ENCODE measurements at places on chromosomes 5 and 9. TPM values are rescaled to one million over a fixed set of nuclear protein-coding genes. Genes with fewer than 3 reads are reported as not detected.

NR4A3 gene
- 0.23 TPM for total RNA-seq

SPATA31A3 gene
- total RNA-seq: not detected

OLFM1 gene
- 0.15 TPM for total RNA-seq

FRMD3 gene
- 0.94 TPM for total RNA-seq

POMT1 gene
- total RNA-seq: 37.2 TPM

DAPK1 gene
- 43.5 TPM for total RNA-seq

CDC25C gene
- 2.3 TPM for total RNA-seq

HTR4 gene
- 0.08 TPM for total RNA-seq

SNCB gene
- 0.12 TPM for total RNA-seq

RUFY1 gene
- 47.3 TPM for total RNA-seq

TAF11L5 gene
- total RNA-seq: not detected

ARID3C gene
- total RNA-seq: 0.08 TPM

GHR gene
- total RNA-seq: 2.0 TPM

PCDHGB6 gene
- total RNA-seq: 3.5 TPM

Data from smooth muscle cell of the coronary artery (primary cell).